ENCODE measurements at places on chromosomes 4 and X. TPM values are rescaled to one million over a fixed set of nuclear protein-coding genes. Genes with fewer than 3 reads are reported as not detected.

SERTM2 gene
- total RNA-seq, result not detected

GRCh38 chrX:112642349-112642748 lies 37.4 kb downstream of the LHFPL1 start:
- no peak for DNase-seq
- no peaks in the 10 kb centered on the region for H3K27me3 ChIP-seq
- H3K27ac ChIP-seq, result no peak overlapping the region
- no peaks in the 10 kb centered on the region for H3K36me3 ChIP-seq
- no peaks in the 10 kb centered on the region for H3K4me1 ChIP-seq

GRCh38 chr4:84956014-84956413 lies 10.5 kb downstream of the WDFY3 start:
- no peak for DNase-seq
- no peaks in the 10 kb centered on the region for H3K27me3 ChIP-seq
- no peak overlapping the region for H3K4me3 ChIP-seq
- H3K4me1 ChIP-seq, result peaks cover 21% of the 10 kb centered on the region
- H3K36me3 ChIP-seq, result no peaks in the 10 kb centered on the region
- H3K27ac ChIP-seq, result no peak overlapping the region

- DNase-seq, result no peak
- peaks cover 39% of the 10 kb centered on the region for H3K4me1 ChIP-seq
- H3K27me3 ChIP-seq, result no peaks in the 10 kb centered on the region
- peaks cover 16% of the 10 kb centered on the region for H3K36me3 ChIP-seq
Observed at GRCh38 chr4:2937986-2938385, 25.2 kb downstream of the NOP14 start.

- H3K4me3 ChIP-seq, result no peak overlapping the region
- no peak for DNase-seq
- peak overlapping the region; percentile 79 for H3K27ac ChIP-seq
- H3K4me1 ChIP-seq, result peaks cover 4% of the 10 kb centered on the region
Observed at GRCh38 chr4:10181745-10182445, 65.3 kb upstream of the WDR1 start.

GRCh38 chr4:101321481-101322042 lies 25.8 kb downstream of the PPP3CA start:
- H3K36me3 ChIP-seq, result no peaks in the 10 kb centered on the region
- no peaks in the 10 kb centered on the region for H3K4me1 ChIP-seq
- no peak for DNase-seq
- no peaks in the 10 kb centered on the region for H3K27me3 ChIP-seq

DNA sequence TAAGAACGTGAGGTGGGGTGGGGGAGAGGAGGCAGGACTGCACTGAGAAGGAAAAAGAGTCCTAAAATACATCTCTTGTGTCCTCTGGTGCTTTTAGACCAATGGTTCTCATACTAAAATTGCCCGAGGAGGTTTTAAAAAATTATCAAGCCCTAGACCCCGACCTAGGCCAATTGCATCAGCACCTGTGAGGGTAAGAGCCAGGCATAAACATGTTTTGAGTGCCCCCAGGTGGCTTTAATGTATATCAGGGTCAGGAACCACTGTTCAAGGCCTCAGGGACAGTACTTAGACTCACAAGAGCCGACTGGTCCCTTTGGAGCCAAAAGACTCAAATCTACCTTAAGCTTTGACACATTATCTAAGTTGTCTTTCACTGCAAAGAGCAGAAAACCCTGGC lies 37.5 kb upstream of the TMEM150C start:
- DNase-seq, result no peak
- no peaks in the 10 kb centered on the region for H3K27me3 ChIP-seq
- H3K27ac ChIP-seq, result no peak overlapping the region

ARAP2 gene
- total RNA-seq, result 235 TPM

NAA11 gene
- not detected for total RNA-seq

DNA sequence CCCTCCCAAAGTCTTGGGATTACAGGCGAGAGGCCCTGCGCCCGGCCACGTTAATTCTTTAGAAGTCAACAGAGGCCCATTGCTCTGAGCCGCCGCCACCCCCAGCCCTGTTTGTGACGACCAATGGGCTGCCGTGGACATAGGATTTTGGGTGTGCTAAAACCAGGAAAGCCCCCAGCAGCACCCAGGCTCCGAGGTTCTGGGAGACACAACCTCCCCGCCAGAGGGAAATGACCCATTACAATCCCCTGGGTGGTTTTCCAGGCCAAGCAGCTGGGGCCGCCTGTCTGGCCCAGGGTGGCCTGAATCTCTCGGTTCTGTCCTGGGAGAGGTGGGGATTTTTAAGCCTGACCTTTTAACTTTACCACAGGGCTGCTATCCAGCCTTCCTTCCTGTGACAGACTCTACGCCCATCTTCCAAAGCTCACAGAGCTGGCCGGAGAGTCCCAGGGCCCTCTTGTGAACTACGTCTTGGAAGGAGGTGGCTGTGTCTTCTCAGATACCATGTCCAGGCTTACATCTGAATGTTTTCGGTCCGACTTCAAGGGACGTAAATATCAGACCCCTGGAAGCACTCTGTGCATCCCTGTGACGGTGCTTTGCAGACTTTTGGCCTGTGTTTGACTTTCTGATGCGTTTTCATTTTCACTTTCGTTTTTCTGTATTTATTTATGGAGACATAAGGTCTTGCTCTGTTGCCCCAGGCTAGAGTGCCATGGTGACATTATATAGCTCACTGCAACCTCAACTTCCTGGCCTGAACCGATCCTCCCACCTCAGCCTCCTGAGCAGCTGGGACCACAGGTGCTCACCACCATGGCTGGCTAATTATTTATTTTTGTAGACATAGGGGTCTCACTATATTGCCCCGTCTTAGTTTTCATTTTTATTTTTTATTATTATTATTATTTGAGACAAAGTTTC lies 36.0 kb downstream of the P2RY8 start:
- no peaks in the 10 kb centered on the region for H3K36me3 ChIP-seq
- H3K27ac ChIP-seq, result peak overlapping the region; percentile 76
- H3K4me1 ChIP-seq, result no peaks in the 10 kb centered on the region
- no peaks in the 10 kb centered on the region for H3K27me3 ChIP-seq
- no peak for DNase-seq

RAP2C gene
- 22.9 TPM for total RNA-seq

ARSD gene
- 27.1 TPM for total RNA-seq

GRCh38 chr4:126599746-126600145 lies 1033.0 kb upstream of the INTU start:
- H3K4me3 ChIP-seq, result no peak overlapping the region
- no peaks in the 10 kb centered on the region for H3K36me3 ChIP-seq
- no peak for DNase-seq
- no peaks in the 10 kb centered on the region for H3K4me1 ChIP-seq

DNA sequence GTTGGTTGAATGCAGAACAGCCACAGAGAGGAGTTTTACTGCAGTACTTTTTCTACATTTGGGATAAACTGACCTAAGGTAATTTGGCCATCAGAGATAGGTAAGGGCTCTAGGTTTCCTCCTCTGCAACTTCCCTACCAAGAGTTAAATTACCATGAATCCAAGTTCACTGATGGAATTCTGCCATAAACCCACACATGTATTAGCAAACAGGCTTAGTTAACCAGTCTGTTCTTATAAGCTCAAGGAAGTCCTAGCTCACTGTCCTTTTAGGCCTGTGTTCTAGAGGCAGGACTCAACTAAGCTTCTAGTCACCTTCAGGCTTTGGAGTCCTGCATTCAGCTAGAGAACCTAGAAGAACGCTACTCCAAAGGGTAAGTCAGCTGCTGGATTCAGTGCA lies 4.0 kb downstream of the FAM114A1 start:
- no peak overlapping the region for H3K4me3 ChIP-seq
- peak overlapping the region; percentile 64 for H3K27ac ChIP-seq
- no peaks in the 10 kb centered on the region for H3K36me3 ChIP-seq
- no peak for DNase-seq
- no peaks in the 10 kb centered on the region for H3K27me3 ChIP-seq

DNA sequence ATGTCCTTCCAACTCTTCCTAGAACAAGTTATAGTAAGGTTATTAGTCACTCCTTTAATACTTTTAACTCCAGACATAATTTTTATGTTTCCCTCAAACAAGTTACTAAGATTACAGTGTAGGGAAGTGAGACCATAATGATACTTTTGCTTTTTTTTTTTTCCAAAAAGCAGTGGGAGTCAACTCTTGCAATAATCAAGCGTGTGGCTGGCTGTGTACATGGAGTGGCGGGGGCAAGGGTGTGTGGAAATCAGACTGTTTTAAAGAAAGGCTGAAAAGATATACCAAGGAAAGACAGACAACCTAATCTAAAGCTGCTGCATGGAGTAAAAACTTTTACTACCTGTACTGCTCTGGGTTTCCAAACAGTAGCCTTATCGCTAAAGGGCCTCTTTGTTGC lies 4.1 kb downstream of the NOA1 start:
- no peak overlapping the region for H3K4me3 ChIP-seq
- DNase-seq, result no peak
- no peak overlapping the region for H3K27ac ChIP-seq
- H3K36me3 ChIP-seq, result peaks cover 30% of the 10 kb centered on the region
- peaks cover 29% of the 10 kb centered on the region for H3K4me1 ChIP-seq

DNA sequence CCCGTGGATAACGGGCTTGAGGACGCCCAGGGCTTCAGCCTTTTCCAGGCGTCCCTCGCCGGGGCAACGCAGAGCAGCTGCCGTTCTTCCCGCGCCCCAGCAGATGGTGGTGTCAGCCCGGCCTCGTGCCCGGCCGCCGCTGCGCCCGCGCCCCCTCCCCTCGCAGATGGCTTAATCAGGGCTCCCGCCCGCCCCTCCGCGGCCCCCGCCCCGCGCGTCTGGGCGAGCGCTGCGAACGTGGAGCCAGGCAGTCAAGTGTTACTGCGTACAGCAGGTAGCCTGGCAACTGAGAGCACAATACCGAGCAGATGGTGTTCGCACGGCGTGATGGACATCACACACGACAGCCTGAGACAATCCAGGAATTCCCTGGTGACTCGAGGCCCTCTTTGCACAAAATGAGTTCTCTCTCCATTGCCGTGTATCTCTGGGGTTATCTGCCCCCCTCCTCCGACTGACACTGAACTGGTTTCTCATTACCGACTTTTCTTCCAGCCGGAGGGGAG lies 69.3 kb downstream of the MGST2 start:
- H3K27ac ChIP-seq, result peak overlapping the region; percentile 92
- DNase-seq, result peak; percentile 97
- no peaks in the 10 kb centered on the region for H3K36me3 ChIP-seq
- H3K4me1 ChIP-seq, result peaks cover 21% of the 10 kb centered on the region
- H3K4me3 ChIP-seq, result peak overlapping the region; percentile 57
